Fibroblast of skin of left quadriceps (primary cell): ENCODE measurements at places on chromosomes 7 and 10.
A peak's percentile ranks its signal among the peaks of the same experiment; 100 is the strongest.

- no peak for DNase-seq
These were observed 170.1 kb downstream of the EBF3 start for GRCh38 chr10:129793996-129794395.

DNA sequence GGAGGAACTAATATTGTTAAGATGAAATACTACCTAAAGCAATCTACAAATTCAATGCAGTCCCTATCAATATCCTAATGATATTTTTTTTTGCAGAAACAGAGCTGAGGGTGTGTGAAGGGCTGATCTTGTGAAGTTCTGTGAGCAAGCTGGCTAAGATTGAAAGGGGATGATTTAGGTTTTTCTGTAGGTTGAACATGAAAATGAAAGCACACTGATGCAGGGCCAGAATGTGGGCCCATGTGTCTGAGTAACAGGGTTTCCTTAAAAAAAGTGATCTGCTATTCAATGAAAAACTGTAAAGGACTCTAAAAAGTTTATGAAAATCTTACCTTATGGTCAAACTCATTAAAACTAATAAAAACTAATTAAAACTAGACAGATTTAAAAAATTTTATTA is 47.4 kb downstream of the GRB10 start:
- no peak for DNase-seq

- DNase-seq: no peak
These were observed 6.0 kb downstream of the RHOBTB1 start for GRCh38 chr10:60937784-60938654.

- no peak for DNase-seq
These were observed 1.7 kb downstream of the RBP4 start for GRCh38 chr10:93599335-93599734.

GRCh38 chr10:118900617-118901016 is 128.9 kb upstream of the NANOS1 start:
- DNase-seq: no peak

DNA sequence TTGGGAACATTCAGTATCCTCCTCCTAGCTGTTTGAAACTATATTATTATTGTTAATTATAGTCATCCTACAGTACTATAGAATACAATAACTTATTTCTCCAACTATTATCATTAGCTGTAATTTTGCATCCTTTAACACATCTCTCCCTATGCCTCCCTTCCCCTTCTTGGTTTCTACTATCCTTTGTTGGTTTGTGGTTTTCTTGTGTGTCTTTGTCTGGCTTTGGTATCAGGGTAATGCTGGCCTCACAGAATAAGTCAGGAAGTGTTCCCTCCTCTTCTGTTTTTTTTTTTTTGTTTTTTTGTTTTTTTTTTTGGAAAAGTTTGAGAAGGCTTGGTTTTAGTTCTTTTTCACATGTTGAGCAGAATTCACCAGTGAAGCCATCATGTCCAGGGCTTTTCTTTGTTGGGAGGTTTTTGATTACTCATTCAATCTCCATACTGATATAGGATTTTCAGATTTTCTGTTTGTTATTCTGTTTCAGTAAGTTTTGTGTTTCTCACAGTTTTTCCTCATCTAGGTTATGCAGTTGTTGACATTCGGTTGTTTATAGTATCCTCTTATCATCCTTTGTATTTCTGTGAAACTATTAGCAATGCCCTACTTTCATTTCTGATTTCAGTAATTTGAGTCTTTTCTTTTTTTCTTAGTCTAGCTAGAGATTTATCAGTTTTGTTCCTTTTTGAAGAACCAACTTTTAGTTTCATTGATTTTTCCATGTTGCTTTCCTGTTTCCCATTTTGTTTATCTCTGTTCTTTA is 21.6 kb downstream of the C1GALT1 start:
- DNase-seq: no peak

GRCh38 chr10:98920807-98921206 is 314.8 kb downstream of the HPSE2 start:
- DNase-seq: no peak

- no peak for DNase-seq
These were observed 140.2 kb upstream of the TNS3 start for GRCh38 chr7:47722126-47722525.

DNA sequence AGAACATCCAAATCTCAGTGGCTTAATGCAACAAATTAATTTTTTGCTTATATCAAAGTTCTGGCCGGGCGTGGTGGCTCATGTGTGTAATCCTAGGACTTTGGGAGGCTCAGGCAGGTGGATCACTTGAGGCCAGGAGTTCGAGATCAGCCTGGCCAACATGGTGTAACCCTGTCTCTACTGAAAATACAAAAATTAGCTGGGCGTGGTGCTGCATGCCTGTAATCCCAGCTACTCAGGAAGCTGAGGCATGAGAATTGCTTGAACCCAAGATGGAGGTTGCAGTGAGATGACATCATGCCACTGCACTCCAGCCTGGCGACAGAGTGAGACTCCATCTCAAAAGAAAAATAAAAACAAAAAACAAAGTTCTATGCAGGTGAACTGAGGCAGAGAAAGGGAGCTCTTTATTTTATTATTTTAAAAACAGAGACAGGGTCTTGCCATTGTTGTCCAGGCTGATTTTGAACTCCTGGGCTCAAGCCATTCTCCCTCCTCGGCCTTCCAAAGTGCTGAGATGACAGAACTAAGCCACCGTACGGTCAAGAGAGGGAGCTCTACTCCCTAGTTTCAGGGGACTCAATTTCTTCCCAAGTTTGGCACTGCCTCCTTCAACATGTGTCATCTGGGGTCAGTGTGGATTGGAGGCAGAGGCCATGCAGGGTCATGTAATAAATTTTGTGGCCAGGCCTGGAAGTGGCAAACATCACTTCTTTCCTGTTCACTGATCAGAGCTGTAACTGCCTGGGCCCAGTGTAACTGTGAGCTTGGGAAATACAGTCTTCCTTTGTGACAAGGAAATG is 2.4 kb downstream of the ADCK2 start:
- DNase-seq: no peak

DNA sequence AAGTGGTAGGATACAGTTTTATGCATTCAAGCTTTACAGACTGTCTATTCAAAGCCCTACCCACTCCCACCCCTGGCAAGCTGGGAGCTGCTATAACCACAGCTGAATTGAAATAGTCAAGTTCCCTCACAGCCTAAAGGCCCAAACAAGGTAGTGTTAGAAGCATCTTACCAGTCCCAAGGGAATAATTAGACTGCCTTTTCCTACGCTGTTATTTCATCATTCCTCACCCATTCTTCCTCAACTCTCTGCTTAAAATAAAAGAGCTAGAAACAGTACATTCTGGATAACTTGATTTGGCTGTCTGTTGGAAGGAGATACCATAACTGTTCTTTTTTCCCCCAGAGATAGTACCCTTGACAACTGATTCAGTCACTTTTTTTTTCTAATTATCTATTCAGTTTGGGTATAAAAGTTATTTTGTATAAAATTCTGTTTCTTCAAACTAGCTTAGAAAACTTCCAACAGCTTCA is 54.0 kb downstream of the RAPGEF5 start:
- peak; percentile 7 for DNase-seq

- DNase-seq: no peak
These were observed 18.0 kb downstream of the NUDT5 start for GRCh38 chr10:12177642-12178041.
